ENCODE measurements at places on chromosomes 12 and 14.
A peak's percentile ranks its signal among the peaks of the same experiment; 100 is the strongest.

DNA sequence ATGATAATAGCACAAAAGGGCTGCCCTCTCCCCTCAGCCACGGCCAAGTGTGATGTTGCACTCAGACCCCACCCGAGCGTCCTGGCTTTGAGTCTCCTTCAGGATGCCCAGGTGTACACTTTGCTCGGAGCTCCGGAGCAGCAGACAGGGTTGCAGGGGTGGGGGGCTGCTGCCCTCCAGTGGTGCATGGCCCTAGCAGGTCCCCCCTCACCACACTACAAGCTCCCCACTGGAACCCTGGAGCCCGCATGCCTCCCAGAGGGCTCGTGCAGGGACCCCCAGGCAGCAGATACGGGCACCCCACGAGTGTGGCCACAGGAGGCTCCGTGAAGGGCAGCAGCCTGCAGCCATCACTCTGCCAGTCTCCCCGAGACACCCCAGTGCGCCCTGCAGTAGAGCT is 69.9 kb upstream of the C14orf180 start:
- H3K4me1 ChIP-seq = no peaks in the 10 kb centered on the region
- no peaks in the 10 kb centered on the region for H3K36me3 ChIP-seq
- H3K27me3 ChIP-seq = peaks cover 2% of the 10 kb centered on the region

DNA sequence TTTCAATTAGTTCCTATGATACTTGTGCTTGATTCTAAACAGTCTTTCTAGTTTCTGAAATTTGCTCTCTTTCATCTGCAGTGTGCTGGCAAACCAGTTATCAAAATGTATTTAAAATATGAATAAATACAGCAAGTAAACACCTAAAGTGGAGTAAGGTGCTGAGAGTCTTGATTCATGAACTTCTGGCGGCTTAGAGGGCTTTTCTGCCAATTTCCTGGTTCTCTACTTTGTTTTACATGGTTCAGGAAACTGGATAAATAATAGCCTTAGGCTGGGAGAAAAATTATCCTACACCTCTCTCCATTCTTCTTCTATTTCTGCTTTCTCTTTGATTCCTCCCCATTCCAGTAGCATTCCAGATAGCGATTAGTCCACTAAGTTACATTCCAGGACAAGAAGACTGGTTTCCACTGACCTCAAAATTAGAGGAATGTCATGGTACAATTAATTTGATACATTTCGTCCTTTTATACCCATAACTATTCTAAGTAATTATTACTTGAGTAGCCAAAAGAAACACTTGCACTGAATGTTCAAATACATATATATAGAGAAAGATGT is 14.9 kb downstream of the ATP2B1 start:
- no peaks in the 10 kb centered on the region for H3K36me3 ChIP-seq
- peaks cover 9% of the 10 kb centered on the region for H3K4me1 ChIP-seq
- no peak overlapping the region for H3K4me3 ChIP-seq

- peaks cover 1% of the 10 kb centered on the region for H3K27me3 ChIP-seq
- peak overlapping the region; percentile 61 for H3K27ac ChIP-seq
- peak overlapping the region; percentile 93 for H3K4me3 ChIP-seq
- no peak for DNase-seq
- H3K4me1 ChIP-seq = peaks cover 18% of the 10 kb centered on the region
These were observed 899 bp downstream of the TPCN1 start for GRCh38 chr12:113221997-113222729.

- H3K4me3 ChIP-seq = no peak overlapping the region
- DNase-seq = no peak
- no peaks in the 10 kb centered on the region for H3K36me3 ChIP-seq
- H3K4me1 ChIP-seq = peaks cover 25% of the 10 kb centered on the region
- peaks cover 5% of the 10 kb centered on the region for H3K27me3 ChIP-seq
These were observed 35.7 kb upstream of the EML1 start for GRCh38 chr14:99757331-99758070.

DNA sequence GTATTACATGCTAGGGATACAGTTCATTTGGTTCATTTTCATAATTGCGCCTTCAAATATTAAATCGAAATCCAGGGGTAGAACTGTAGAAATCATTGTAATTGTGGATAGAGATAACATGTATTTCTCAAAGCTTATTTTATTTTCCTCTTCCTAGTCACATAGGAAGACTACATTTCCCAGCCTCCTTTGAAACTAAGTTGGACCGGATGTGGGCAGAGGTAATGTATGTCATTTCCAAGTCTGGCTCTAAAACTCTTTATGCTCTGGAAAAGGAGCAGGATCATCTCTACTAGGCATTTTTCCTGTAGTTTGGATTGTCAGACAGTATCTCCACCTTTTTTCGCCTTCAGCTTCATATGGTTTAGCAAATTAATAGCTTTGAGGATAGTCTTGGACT is 70.1 kb upstream of the CRY1 start:
- H3K36me3 ChIP-seq = no peaks in the 10 kb centered on the region
- no peak overlapping the region for H3K27ac ChIP-seq
- no peaks in the 10 kb centered on the region for H3K27me3 ChIP-seq
- H3K4me3 ChIP-seq = no peak overlapping the region
- H3K4me1 ChIP-seq = no peaks in the 10 kb centered on the region

GRCh38 chr12:98385641-98386040 is 129.7 kb upstream of the TMPO start:
- no peaks in the 10 kb centered on the region for H3K36me3 ChIP-seq
- H3K27ac ChIP-seq = no peak overlapping the region
- H3K4me3 ChIP-seq = no peak overlapping the region
- DNase-seq = no peak
- H3K4me1 ChIP-seq = peaks cover 5% of the 10 kb centered on the region
- peaks cover 3% of the 10 kb centered on the region for H3K27me3 ChIP-seq

DNA sequence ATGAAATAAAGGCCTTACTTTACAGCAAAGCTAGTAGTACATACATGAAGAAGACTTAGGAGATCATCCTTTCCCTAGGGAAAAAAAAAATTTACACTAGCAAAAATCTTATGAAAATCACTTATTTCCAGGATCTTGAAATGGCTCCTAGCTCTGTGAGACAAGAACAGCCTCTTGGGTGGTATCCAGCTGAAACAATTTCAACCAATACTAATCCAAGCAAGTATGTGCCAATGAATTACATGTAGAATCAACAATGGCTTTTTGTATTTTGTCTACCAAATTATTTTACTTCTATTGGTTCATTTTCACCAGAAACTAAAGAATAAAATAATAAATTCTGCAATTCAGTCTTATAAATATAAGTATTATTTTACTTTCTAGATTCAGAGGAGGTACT is 2.7 kb upstream of the SLCO1A2 start:
- H3K4me1 ChIP-seq = peaks cover 4% of the 10 kb centered on the region
- H3K36me3 ChIP-seq = no peaks in the 10 kb centered on the region
- DNase-seq = no peak
- H3K27me3 ChIP-seq = no peaks in the 10 kb centered on the region

- H3K4me1 ChIP-seq = peaks cover 3% of the 10 kb centered on the region
- H3K36me3 ChIP-seq = peaks cover 52% of the 10 kb centered on the region
- no peaks in the 10 kb centered on the region for H3K27me3 ChIP-seq
- DNase-seq = no peak
- no peak overlapping the region for H3K4me3 ChIP-seq
These were observed 11.5 kb downstream of the SLC38A2 start for GRCh38 chr12:46360908-46361666.

GRCh38 chr12:1929985-1930802 is 11.7 kb upstream of the CACNA2D4 start:
- DNase-seq = no peak
- peaks cover 10% of the 10 kb centered on the region for H3K4me1 ChIP-seq
- H3K27me3 ChIP-seq = peaks cover 10% of the 10 kb centered on the region
- H3K4me3 ChIP-seq = no peak overlapping the region

DNA sequence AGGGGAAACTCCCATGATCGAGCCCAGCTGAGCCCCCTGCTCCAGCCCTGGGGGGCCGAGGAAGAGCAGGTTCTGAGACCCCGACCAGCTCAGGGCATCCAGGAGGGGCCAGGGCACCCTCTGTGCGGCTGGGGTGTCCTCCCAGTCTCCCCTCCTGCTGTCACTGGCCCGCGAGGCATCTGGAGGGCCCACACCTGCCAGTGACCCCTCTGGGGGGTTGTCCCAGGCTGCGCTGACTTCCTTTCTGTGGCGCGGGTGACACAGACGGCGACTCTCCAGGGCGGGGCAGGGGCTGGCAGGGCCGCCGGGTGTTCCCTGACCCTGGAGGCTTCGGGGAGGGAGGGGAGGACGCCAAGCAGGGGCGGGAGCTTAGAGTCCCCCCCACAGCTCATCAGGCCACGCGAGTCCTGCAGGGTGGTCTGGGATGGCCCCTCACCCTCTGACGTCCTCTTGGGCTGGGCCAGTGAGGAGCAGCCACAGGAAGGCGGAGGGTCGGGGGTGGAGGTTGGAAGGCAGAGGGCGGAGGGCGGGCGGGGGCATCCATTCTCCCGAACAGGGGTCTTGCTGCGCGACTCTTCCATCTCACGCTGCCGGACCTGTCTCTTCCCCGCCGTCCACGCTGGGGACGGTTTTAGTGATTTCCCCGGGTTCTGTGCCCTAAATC is 38.6 kb upstream of the FBRSL1 start:
- peaks cover 10% of the 10 kb centered on the region for H3K36me3 ChIP-seq
- H3K27ac ChIP-seq = no peak overlapping the region
- H3K4me3 ChIP-seq = no peak overlapping the region

- H3K27me3 ChIP-seq = no peaks in the 10 kb centered on the region
- H3K4me3 ChIP-seq = no peak overlapping the region
- H3K36me3 ChIP-seq = no peaks in the 10 kb centered on the region
- no peak for DNase-seq
- no peaks in the 10 kb centered on the region for H3K4me1 ChIP-seq
- H3K27ac ChIP-seq = no peak overlapping the region
These were observed 286.2 kb downstream of the PPFIA2 start for GRCh38 chr12:81472934-81473333.

- no peaks in the 10 kb centered on the region for H3K27me3 ChIP-seq
- H3K4me3 ChIP-seq = no peak overlapping the region
- peaks cover 15% of the 10 kb centered on the region for H3K36me3 ChIP-seq
- H3K4me1 ChIP-seq = no peaks in the 10 kb centered on the region
- DNase-seq = no peak
- H3K27ac ChIP-seq = no peak overlapping the region
These were observed 45.8 kb upstream of the FGD4 start for GRCh38 chr12:32353540-32353939.

DNA sequence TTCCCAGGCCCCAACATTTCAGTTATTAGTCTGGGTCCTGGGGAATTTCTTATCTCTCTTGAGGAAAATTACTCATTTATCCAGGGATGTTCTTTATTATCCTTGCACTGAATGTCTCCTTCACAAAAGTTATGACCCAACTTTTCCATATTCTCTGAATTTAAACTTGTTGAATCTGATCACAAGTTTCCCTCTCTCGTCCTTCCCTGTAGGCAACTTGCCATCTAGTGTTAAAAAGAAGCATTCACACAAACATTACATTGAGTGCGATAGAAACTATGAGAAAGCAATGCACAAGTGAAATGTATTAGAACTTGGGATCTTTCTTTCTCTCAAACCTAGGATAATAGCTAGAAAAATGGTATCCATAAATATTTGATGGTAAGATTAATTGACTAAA is 608.4 kb downstream of the FSCB start:
- no peak overlapping the region for H3K27ac ChIP-seq
- no peak for DNase-seq
- no peaks in the 10 kb centered on the region for H3K27me3 ChIP-seq
- no peak overlapping the region for H3K4me3 ChIP-seq
- H3K36me3 ChIP-seq = no peaks in the 10 kb centered on the region
- H3K4me1 ChIP-seq = peaks cover 4% of the 10 kb centered on the region

DNA sequence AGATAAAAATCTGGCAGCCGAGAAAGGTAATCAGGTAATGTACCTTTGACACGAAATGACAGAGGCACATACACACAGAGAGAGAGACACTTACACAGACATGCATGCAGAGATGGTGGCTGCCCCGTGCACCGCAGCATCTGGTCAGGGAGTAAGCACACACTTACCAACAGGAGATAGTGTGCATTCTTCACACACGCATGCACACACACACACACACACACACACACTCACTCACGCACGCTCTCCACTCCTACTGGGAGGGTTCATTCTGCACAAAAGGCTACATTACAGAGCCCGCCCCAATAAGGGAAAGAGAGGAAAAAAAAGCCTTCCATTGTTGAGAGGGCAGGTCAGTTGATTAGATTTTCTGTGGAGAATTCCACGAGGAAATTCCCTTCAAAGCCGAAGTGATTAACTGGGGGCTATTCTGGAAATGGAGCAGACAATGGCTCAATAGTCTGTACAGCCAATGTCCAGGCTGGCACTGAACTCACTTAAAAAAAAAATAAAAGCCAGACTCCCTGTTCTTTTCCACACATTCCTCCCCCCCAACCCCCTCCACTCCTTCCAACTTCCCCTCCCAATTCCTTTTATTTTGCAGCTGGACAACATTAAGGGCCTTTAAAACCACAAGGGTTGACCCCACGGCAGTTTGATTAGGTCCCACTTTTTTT is 1.4 kb upstream of the SOX5 start:
- H3K36me3 ChIP-seq = no peaks in the 10 kb centered on the region
- peaks cover 7% of the 10 kb centered on the region for H3K4me1 ChIP-seq
- peak; percentile 24 for DNase-seq
- no peak overlapping the region for H3K4me3 ChIP-seq
- no peak overlapping the region for H3K27ac ChIP-seq

GRCh38 chr14:89429199-89430181 is 12.5 kb upstream of the FOXN3 start:
- no peak overlapping the region for H3K4me3 ChIP-seq
- H3K27ac ChIP-seq = no peak overlapping the region
- peaks cover 7% of the 10 kb centered on the region for H3K4me1 ChIP-seq
- no peaks in the 10 kb centered on the region for H3K36me3 ChIP-seq
- peaks cover 1% of the 10 kb centered on the region for H3K27me3 ChIP-seq

DNA sequence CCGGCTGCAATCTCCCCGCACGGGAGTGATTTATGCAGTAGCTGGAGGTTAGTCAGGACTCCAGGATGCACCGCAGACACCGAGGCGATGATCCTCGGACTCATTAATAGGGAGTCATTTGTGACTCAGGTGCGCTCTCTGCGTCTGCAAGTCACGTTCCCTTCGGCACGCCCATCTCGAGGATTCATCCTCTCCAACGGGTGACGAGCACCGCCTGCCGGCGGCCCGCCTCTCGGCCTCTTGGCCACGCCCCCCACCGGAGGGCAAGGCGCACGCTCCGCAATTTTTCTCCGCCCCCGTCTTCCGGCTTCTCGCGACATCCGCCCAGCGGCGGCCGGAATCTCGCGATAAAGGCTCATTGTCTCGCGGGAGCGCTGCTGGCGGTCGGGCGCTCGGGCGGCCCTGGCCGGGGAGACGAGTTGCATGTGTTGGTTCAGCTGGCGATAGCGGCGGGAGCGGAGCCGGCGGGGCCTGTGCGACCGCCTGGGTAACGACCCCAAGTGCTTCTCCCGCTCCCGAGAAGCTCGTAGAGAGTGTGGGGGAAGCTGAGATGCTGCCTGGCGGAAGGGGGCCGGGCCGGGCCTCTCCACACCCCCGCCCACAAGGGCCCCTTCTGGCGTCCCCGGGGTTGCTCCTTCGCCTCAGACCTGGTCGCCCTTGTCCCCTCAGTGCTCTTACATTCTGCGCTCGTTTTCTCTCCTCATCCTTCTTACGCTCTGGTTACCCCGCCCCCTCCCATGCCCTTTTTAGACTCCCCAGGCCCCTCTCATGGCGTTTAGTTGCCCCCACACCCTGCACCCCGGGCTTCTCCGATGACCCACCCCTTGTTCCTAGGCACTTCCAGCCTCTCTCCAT is at the start of gene DENR:
DENR (plus strand) TSS at position 361 of the 855 bp plus-strand sequence. CDS start 878 bp downstream, outside the sequence.
- peak; percentile 100 for DNase-seq
- peak within 1 kb of the TSS; percentile 99 for H3K4me3 ChIP-seq
- peaks cover 40% of the 10 kb centered on the region for H3K36me3 ChIP-seq
- peaks cover 11% of the 10 kb centered on the region for H3K27me3 ChIP-seq
- peak within 1 kb of the TSS; percentile 97 for H3K27ac ChIP-seq
